Activated T-helper 1 cell treated with anti-CD3 and anti-CD28 coated beads, Interleukin-2, amount 50 U/mL, for 16 hours (primary cell): ENCODE measurements at places on chromosomes 5 and 9.

- no peak for DNase-seq
Observed at GRCh38 chr5:16178745-16179372, 732 bp downstream of the MARCHF11 start.

- no peak for DNase-seq
Observed at GRCh38 chr5:132291026-132291425, 3.2 kb upstream of the SLC22A4 start.

- no peak for DNase-seq
Observed at GRCh38 chr5:154986151-154986550, 27.4 kb upstream of the KIF4B start.

- no peak for DNase-seq
Observed at GRCh38 chr9:89680547-89681467, 76.0 kb downstream of the GADD45G start.

- no peak for DNase-seq
Observed at GRCh38 chr5:171201310-171201709, 107.7 kb upstream of the TLX3 start.

DNA sequence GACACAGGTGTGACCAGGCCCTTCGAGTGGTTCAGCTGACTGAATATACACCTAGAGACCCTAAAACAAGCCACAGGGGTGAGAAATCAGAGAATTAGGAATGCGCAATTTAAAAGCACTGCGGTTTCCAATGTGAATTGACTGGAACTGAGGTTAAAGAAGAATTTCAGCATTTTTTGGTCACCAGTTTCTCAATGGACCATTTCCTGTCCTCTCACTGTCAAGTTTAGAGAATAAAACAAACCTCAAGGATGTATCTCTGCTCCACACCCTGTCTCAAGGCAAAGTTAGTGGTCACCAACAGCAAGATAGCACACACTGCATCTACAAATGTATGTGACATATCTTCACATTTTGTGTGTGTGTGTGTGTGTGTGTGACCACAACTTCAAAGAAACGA, 143.8 kb upstream of the MAP3K1 start:
- no peak for DNase-seq

- no peak for DNase-seq
Observed at GRCh38 chr9:125436613-125437443, 175.2 kb downstream of the GAPVD1 start.
